ENCODE measurements at places on chromosomes 16 and 17.

- peaks cover 29% of the 10 kb centered on the region for H3K27me3 ChIP-seq
- H3K4me1 ChIP-seq, result peaks cover 4% of the 10 kb centered on the region
- H3K4me3 ChIP-seq, result no peak overlapping the region
- no peaks in the 10 kb centered on the region for H3K36me3 ChIP-seq
These were observed 104.4 kb downstream of the IRX5 start for GRCh38 chr16:55035029-55035428.

- H3K4me1 ChIP-seq, result peaks cover 4% of the 10 kb centered on the region
- no peak overlapping the region for H3K4me3 ChIP-seq
- H3K36me3 ChIP-seq, result peaks cover 13% of the 10 kb centered on the region
These were observed 161.0 kb downstream of the FTO start for GRCh38 chr16:53864819-53865493.

DNA sequence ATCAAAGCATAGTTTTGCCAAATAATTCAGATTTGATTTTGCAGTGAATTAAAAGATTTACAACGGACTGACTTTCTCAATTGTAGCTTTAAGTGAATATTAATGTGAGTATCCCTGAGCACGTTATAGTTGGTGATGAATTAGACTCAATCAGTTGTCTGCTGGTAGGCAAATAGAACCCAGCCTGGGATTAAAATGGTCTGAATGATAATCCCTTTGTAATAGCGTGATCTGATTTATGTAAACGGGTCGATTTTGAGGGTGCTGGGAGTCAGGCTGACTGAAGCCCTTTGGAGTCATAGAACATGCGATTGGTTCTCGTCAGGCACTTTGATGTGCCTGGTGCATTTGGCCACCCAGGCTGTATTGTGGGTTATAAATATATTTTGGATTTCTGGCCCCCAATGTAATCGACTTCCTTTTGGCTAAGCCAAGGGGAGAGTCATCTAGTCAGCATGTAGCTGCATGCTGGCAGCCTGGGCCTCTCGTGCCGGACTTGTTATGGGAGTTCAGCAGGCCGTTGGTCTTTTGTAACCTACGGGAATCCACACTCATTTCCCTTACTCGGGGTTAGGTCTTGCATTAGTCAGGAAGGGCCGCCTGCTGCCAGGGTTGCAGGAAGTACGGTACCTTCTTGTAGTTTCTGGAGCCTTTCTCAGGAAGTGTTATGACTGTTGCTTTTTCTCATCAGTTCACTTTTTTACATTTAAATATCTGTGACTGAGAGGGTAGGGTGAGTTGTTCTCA, 5.4 kb downstream of the PGS1 start:
- no peaks in the 10 kb centered on the region for H3K27me3 ChIP-seq
- peak overlapping the region; percentile 56 for H3K27ac ChIP-seq
- H3K4me1 ChIP-seq, result peaks cover 25% of the 10 kb centered on the region
- no peak overlapping the region for H3K4me3 ChIP-seq

DNA sequence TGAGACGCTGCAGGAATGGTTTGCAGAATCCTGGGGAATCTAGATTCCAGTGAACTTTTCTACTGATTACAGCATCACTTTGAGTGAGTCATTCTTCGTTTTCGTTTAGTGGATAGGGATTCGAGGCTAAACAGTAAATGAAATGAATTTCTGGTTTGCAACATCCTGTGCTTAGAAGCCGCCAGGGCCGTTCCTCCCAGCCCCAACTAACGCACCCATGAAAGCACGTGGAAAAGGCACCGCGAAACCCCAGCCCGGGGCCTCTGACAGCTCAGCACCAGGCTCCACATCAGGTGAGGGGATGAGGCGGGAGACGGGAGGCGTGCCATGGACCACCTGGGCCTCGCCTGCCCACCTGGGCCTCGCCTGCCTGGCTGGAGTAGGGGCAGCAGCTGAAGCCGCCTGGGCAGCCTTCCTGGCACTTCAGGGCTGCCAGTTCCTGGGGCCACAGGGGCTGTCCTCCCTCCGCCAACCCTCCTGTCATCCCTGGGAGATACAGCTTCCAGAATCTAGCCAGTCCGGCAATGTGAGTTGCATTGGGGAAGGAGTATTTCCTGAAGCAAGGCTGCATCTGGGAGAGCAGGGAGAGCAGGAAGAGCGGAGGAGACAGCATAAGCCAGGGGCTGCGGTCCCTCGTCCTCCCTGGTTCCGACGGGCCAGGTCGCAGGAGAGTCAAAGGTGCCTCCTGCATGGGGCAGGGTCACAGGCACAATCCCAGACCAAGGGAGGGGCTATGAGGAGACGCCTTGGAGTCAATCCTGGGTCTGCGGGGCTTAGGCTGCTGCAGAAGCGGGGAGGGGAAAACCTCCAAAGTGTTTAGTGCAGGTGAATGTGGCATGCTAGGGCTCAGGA, 78.4 kb downstream of the RPH3AL start:
- DNase-seq, result no peak
- H3K27ac ChIP-seq, result no peak overlapping the region
- peaks cover 32% of the 10 kb centered on the region for H3K36me3 ChIP-seq

GRCh38 chr17:42288803-42289610, 709 bp downstream of the STAT5A start:
- no peak overlapping the region for H3K4me3 ChIP-seq
- peaks cover 1% of the 10 kb centered on the region for H3K4me1 ChIP-seq
- peaks cover 53% of the 10 kb centered on the region for H3K27me3 ChIP-seq
- no peak for DNase-seq
- H3K27ac ChIP-seq, result no peak overlapping the region

DNA sequence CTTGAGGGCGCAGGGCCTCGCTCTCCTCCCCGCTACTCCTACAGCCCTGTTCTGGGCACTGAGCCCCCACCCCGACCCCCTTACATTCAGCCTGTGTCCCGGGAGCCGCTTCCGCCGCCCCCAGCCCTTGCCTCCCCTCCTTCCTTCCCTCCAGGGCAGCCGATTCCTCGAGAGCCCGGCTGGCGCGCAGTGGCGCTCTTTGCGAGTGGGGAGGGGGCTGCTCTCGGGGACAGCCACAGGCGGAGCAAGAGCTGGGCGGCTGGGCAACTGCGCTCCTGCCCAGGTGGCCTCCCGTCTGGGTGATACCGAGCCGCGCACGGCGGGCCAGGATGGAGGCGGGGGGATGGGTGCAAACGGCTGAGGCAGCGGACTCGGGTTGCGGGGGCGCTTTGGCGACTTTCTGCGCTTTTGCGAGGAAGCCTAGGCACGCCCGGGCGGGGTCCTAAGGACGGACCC, 1.2 kb downstream of the MMP15 start:
- H3K36me3 ChIP-seq, result peaks cover 4% of the 10 kb centered on the region
- no peaks in the 10 kb centered on the region for H3K27me3 ChIP-seq
- peaks cover 47% of the 10 kb centered on the region for H3K4me1 ChIP-seq
- H3K27ac ChIP-seq, result no peak overlapping the region
- H3K4me3 ChIP-seq, result peak overlapping the region; percentile 76
- DNase-seq, result peak; percentile 37

DNA sequence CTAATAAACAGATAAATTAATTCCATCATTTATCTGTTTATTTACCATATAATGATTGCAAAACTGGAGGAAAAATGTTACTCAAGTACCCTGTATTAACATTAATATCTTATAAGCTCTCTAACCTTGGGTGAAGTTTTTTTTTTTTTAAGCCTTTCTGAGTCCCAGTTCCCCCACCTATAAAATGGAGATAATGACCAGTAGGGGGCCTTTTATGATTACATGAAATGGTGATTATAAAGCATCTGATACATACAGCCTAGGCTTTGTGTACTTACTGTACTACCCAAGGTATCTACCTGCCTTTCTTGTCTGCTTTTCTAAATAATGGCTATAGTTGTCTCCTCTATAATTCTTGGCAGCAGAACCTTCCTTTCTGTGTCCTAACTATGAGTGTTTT, 22.6 kb downstream of the LRRC36 start:
- H3K4me3 ChIP-seq, result no peak overlapping the region
- H3K4me1 ChIP-seq, result peaks cover 7% of the 10 kb centered on the region
- no peak for DNase-seq
- H3K27ac ChIP-seq, result no peak overlapping the region
- H3K36me3 ChIP-seq, result no peaks in the 10 kb centered on the region
- H3K27me3 ChIP-seq, result no peaks in the 10 kb centered on the region

Data from progenitor cell of endocrine pancreas (in vitro differentiated cells).